ENCODE measurements at places on chromosomes 12 and 14. TPM values are rescaled to one million over a fixed set of nuclear protein-coding genes. Genes with fewer than 3 reads are reported as not detected.

- DNase-seq, result no peak
Measured at GRCh38 chr12:117214797-117215196, 24.5 kb upstream of the FBXO21 start.

DNA sequence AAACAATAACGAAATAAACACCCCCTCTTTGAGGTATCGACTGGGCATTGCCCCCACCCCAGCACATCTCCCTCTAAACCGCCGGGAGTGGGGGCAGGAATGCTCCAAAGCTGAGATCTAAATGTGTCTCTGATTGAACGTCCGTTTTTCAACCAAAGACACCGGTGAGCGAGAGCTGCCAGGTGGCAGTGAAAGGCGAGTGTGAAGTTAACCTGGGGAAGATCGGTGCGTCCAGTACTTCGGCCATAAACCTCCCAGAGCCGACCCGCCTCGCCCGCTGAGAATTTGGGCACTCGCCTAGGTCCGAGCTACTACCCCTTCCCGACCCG lies 625 bp downstream of the ANGEL1 start:
- DNase-seq, result no peak

USP44 gene
- 3.6 TPM for total RNA-seq

DNA sequence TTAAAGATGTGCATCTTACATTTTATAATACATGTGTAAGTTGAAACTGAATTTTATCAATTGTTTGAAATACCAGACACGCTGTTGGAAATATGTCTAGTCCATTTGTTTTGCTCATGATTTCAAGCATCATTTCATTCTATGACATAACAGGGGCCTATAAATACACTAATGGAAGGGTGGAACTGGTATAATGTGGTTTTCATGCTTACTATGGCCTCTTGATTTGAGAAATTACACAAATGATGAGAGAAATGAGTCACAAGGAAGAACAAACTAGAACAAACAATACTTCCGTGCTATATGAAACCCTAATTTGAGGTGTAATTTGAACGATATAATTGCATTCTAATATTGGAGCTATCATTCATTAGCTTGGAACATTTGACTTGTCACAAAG lies 663.4 kb downstream of the SLC16A7 start:
- DNase-seq, result no peak

ZFHX2 gene
- total RNA-seq, result 1.2 TPM

GRCh38 chr14:71751264-71751663 lies 181.0 kb upstream of the RGS6 start:
- no peak for DNase-seq

DNA sequence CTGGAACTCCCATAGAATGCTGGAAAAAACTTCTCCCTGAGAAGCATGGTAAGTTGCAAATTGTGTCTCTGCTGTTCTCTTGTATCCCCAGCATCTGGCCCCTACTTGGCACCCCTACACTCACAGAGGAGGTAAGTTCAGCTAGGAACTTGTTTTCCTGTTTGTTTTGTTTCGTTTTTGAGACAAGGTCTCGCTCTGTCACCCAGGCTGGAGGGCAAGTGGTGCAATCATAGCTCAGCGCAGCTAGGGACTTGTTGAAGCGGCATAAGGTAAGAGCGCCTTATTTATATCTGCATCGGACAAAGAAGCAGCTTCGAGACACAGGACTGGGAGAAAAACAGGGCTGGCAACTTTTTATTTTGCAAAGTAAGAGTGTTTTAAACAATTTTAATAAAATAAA lies 18.5 kb upstream of the ANO2 start:
- DNase-seq, result no peak

FRS2 gene
- 66.8 TPM for total RNA-seq

- no peak for DNase-seq
Measured at GRCh38 chr12:23290627-23291330, 658.7 kb downstream of the SOX5 start.

GRCh38 chr14:71452539-71452938 lies 479.7 kb upstream of the RGS6 start:
- no peak for DNase-seq

BIN2 gene
- total RNA-seq, result 2.2 TPM

- DNase-seq, result no peak
Measured at GRCh38 chr14:56170028-56170427, 51.8 kb downstream of the PELI2 start.

DNA sequence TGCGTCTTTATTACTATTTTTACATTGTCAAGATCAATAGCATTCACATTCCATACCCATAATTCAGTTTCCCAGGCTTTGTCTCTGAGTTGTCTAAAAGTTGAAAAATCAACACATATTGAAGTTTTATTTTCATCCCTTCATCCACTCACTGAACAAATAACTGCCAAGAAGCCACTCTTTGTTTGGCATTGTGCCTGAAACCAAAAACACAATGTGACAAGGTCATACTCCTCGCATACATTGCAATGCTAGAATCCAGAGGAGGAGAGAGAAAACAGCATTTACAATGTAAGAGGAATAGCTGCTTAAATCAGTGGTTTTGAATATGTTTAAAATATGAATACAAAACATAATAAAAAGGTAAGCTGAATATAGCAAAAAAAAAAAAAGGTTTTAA lies 71.8 kb downstream of the CCDC60 start:
- DNase-seq, result no peak

RPS6KL1 gene
- total RNA-seq, result 26.5 TPM

NEUROD4 gene
- total RNA-seq, result 3.9 TPM

DNA sequence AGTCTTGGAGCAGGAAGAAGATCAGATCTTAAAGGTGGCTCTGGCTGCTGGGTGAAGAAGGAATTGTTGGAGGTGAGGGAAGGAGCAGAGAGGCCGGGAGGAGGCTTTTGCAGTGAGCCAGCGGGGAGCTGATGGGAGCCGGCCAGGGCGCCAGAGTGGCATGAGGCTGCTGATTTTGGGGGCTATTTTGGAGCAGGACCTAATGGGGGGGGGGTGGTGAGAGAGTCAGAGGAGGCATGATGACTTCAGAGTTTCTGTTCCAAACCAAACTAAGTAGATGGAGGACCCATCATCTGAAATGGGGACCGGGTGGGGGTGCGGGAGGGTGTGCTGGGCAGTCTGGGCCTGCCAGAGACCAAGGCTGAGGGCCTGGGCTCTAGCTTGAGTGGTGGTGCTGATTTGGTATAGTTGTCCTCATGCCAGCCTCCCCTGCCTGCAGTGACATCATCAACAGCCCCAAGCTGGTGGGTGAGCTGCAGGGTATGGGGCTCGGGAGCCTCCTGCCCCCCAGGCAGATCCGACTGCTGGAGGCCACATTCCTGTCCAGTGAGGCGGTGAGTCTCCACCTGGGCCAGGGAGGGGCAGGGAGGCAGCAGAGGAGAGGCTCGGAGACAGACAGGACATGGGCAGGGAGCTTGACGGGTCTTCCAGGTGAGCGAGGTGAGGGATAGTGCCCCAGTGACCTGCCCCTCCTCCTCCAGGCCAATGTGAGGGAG lies 6.2 kb downstream of the TNFAIP2 start:
- DNase-seq, result no peak

- no peak for DNase-seq
Measured at GRCh38 chr14:23346693-23347405, 5.8 kb downstream of the SLC22A17 start.

DNA sequence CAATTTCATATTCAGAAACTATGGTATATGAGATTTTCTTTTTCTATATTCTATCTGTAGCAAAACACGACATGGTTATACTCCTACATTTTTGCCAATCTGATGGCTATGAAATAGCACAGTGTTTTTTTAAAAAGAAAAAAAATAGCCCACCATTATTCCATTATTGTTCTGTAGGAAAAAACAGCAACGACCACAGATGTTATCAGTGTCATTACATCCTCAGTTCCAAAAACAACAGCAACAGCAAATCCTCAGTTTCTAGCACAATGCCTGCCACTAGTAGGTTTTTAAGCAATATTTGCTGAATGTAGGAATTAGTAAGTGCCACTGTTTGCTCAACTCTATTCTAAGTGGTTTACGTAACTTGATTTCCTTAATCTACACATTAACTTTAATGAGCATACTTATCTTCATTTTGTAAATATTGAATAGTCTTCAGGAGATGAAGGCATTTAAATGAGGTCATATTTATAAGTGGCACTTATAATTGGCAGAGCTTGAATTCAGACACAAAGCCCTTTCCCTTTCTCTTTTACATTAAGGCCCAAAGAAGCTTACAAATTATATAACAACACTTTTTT lies 8.3 kb downstream of the RNASE6 start:
- no peak for DNase-seq

- DNase-seq, result no peak
Measured at GRCh38 chr12:91364471-91365184, 182.0 kb upstream of the DCN start.

- DNase-seq, result no peak
Measured at GRCh38 chr12:90338365-90338764, 616.6 kb downstream of the CCER1 start.

GRCh38 chr12:25186038-25186787 lies 8.7 kb downstream of the DNAI7 start:
- DNase-seq, result no peak

VRTN gene
- not detected for total RNA-seq

IFNG-AS1 gene
- total RNA-seq, result not detected

- DNase-seq, result no peak
Measured at GRCh38 chr12:112828541-112828940, 37.0 kb downstream of the RPH3A start.

DPY19L2 gene
- total RNA-seq, result 38.4 TPM

ERBB3 gene
- total RNA-seq, result 2.2 TPM

CLEC1A gene
- total RNA-seq, result 0.62 TPM

C14orf132 gene
- total RNA-seq, result 72.5 TPM

GRCh38 chr12:43982544-43982943 lies 146.7 kb downstream of the TMEM117 start:
- DNase-seq, result no peak

DNA sequence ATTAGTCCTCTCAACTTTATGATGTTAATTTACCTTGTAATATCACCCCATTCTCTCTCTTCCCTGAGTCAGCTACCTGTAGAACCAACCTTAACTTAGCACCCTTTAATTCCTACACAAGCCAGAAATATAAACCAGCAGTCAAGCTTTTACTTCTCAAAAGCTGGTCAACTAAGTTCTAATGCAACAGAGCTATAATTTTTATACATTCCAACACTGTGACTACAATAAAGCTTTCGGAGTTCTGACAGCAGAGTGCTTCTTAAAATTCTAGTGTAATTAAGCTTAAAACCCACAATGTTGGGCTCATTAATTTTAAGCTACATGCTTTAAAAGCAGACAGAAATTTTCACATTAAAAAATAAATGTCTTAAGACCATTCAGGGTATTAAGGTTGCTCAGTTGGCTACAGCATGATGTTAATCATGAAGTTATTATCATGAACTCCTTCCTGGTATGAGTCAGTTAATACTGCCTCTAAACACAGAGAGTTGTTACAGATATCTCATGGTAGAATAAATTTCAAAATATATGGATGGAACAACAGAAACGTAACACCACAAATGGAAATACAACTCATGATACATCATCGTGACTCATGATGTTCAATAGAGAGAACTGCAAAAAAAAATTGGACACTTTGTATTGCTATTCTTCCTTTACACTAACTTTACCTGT lies 126.7 kb downstream of the EPS8 start:
- no peak for DNase-seq

GRCh38 chr12:67355428-67356379 lies 86.5 kb downstream of the CAND1 start:
- DNase-seq, result no peak

GPR68 gene
- total RNA-seq, result 5.9 TPM

DAO gene
- not detected for total RNA-seq

GRCh38 chr12:128861226-128862016 lies 8.1 kb downstream of the GLT1D1 start:
- DNase-seq, result no peak

DNA sequence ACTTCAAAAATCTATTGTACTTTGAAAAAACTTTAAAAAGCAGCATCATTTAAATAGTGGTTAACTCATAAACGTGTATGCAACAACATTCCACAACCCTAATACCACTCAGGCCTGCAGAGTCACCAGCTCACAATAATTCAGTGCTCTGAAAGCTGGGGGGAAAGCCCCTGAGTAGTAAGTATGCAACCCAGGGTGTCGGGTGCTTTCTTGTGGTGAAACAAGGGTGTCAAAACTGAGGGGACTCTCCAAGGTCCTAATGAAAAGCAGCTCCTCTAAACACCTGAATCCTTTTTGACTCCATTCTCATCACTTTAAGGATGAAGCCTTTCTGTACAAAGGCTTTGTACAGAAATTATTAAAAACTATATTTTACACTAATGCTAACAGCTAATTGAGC lies 33.7 kb downstream of the FGFR1OP2 start:
- DNase-seq, result no peak

DNA sequence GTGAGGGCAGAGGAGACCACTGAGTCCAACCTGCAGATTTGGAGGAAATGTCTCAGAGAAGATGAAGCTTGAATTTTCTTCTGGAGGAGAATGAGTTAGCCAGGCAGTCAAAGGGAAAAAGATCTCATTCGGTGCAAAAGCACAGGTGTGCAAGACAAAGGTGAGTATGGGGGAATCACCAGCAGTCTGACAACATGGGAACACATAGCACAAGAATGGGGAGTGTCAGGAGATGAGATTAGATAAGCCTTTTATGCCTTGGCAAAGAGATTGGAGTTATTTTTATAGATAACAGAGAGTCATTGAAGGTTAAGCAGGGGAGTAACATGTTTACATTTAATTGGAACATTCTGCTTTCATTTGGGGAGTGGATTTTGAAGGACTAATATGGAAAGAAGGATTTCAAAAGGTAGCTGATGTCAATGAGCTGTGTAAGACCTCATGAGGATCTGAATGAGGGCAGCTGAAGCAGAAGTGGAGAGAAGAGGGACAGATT lies 171.3 kb upstream of the NTF3 start:
- DNase-seq, result no peak

DNA sequence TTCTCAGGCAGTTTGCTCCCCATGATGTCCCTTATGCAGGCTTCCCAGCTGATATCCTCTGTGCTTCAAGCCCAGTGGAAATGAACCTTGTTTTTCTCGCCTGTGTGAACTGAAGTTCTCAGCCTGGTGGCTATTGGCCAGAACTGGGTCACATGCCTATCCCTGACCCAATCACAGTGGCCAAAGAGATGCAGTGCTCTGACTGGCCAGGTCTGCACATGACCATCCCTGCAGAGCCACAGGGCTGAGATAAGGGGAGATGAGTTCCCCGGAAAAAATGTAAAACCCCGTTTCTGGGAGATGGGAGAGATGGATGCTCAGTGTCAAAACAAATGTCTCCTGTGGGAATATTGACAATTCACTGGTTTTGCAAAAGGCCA lies 34.7 kb upstream of the FZD10 start:
- no peak for DNase-seq

GRCh38 chr12:80715713-80716249 lies 931 bp upstream of the MYF5 start:
- DNase-seq, result no peak

DNA sequence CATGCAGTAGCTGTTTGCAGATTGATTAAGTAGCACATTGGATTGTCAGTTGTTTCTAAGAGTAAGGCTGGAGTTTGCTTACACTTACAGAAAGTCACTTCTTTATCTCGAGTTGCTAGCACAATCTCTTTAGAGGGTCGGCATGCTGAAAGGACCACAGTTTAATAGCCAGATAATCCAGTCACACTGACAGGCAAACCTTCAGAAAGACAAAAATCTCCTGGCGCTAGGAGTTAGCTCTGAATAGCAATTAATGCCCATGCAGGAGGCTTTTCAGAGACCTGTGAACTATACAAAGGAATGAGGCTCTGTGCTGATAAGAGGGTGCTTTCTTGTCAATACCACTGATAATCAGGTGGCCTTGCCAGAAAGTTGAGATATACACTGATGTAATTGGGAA lies 1043.0 kb downstream of the AACS start:
- DNase-seq, result no peak

Data from occipital lobe (tissue), 3 donors.